Thoracic aorta endothelial cell (primary cell): ENCODE measurements at places on chromosomes 7 and 10. TPM values are rescaled to one million over a fixed set of nuclear protein-coding genes. Genes with fewer than 3 reads are reported as not detected.

The GSTO2 gene
- total RNA-seq: 0.53 and 0.65 TPM in 2 replicates

The COG5 gene
- 67.3 and 73.0 TPM in 2 replicates for total RNA-seq

The NKX6-2 gene
- total RNA-seq: not detected in 2 replicates

The CFAP46 gene
- 1.7 and 2.4 TPM in 2 replicates for total RNA-seq

The ITIH2 gene
- total RNA-seq: not detected in 2 replicates

The SLC26A3 gene
- total RNA-seq: not detected in 2 replicates

The C7orf33 gene
- not detected in 2 replicates for total RNA-seq

The IPMK gene
- total RNA-seq: 20.9 and 27.6 TPM in 2 replicates

The OPN1SW gene
- not detected in 2 replicates for total RNA-seq

The FAM25A gene
- total RNA-seq: not detected in 2 replicates
